ENCODE measurements at places on chromosomes 16 and 17.
A peak's percentile ranks its signal among the peaks of the same experiment; 100 is the strongest.

GRCh38 chr16:86604436-86605193 lies 26.3 kb downstream of the FOXL1 start:
- DNase-seq = peak; percentile 66

DNA sequence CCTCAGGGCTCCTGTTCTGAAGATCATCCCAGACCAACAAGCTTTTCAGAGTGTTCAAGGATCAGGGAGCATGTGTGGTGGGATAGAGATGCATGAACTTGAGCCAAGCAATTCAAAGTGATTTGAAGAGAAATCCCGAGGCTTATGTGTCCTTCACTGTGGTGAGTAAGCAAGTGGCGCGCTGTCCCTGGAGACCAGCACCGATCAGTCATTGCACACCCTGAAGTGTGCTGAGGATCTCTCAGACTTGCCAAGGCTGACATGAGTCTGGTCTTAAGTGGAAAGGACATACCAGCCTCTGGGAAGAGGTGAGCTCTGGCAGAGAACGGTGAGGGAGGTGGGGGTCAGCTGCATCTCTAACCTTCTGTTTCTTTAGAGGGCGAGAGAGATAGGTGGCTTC lies 43.8 kb upstream of the CDH13 start:
- no peak for DNase-seq

GRCh38 chr17:4739122-4740024 lies at the start of the genes CXCL16 and ZMYND15:
TSS of gene CXCL16 (minus strand) at chr17:4739928. CDS start at chr17:4739339, 589 bp downstream.
TSS of gene ZMYND15 (plus strand) at chr17:4739833. CDS start at chr17:4740549, 716 bp downstream.
- DNase-seq = peak; percentile 47

DNA sequence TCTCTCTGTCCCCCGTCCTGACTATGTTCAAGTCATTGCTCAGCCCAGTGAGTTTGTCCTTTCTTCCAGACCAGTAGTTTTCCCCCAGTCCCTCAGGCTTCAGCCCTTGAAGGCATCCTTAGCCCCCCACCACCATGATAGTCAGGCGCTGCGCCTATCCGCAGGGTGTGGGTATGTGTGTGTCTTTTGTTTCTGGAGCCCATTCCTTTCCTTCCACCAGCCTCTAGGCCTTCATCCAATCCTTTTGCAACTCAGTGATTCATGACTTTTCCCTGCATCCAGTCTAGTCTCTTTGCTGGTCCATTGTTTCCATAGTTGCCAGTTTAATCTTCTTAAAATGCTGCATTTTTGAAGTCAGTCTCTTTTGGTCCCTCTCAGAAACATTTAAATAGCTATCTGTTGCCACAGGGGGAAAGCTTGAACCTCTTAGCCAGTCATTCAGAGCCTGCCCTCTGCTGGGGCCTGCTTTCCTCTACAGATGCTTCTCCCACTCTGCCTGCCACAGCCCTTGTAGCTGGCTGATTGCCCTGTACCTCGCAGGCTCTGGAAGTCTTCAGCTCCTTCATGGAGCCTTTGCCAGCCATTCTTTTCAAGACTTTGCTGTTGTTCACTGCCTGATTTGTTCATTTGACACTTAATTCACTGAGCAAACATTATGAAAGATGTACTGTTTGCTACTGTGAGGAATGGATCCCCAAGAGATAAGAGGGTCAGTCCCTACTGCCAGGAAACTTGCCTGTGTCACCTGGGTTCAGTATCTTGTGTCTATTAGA lies 55.9 kb upstream of the ADCY7 start:
- peak; percentile 13 for DNase-seq

- no peak for DNase-seq
These were observed 10.3 kb downstream of the EPX start for GRCh38 chr17:58202859-58203258.

DNA sequence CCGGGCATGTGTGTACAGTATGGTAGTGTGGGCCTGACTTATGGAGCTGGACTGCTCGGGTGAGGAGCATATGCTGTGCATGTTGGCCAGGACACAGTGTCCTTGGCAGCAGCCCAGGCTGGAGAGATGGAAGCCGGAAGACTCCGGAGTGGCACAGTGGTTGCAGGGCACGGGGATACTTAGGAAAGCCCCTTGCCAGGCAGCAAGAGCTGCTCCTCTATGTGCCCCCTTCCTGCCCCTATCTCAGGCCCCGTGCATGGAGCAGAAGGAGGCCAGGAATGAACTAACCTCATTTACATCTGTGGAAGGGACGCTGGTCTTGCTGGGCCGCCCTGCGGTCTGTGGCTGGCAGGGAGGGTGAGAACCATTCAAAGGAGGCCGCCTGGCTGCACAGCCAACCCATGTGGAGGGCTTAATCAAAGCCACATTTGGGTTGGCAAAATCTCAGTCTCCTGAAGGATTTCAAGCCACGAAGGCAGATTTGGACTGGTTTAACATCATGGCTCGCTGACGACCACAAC lies 32.2 kb upstream of the RCVRN start:
- DNase-seq = no peak

GRCh38 chr17:233473-233941 lies 52.1 kb upstream of the DOC2B start:
- DNase-seq = no peak

DNA sequence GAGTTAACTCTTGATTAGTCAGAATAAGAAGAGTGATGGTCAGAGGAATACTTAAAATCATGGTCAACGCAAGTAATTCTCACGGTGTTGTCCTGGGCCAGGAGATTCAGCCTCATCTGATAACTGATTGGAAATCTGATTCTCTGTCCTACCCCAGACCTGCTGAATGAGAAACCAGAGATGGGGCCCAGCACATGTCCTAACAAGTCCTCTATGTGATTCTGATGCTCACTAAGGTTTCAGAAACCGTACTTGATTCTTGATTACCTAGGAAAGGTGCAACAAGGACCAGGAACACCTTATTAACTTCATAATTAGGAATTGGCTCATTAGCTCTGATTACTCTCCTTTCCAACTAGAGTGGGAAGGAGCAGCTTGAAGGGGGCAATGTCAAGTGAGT lies 44.5 kb downstream of the ANKFY1 start:
- DNase-seq = no peak

DNA sequence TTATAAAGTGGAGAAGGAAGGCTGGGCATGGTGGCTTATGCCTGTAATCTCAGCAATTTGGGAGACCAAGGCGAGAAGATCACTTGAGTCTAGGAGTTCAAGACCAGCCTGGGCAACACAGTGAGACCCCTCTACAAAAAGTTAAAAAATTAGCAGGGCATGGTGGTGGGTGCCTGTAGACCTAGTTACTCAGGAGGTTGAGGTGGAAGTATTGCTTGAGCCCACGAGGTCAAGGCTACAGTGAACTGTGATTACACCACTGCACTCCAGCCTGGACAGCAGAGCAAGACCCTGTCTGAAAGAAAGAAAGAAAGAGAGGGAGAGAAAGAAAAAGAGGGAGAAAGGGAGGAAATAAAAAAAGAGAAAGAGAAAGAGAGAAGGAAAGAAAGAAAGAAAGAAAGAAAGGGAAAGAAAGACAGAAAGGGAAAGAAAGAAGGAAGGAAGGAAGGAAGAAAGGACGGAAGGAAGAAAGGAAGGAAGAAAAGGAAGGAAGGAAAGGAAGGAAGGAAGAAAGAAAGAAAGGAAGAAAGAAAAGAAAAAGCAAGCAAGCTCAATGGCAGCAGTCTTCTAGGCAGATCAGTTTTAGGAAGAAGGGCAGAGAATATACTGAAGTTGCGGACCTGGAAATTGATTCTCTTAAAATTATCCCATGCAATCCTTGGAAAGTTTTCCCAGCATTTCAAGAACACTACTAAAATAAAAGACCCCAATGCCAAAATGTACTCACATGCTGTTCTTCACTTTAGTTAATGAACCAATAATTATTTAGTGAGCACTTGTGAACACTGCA lies 53.0 kb downstream of the IKZF3 start:
- DNase-seq = no peak

DNA sequence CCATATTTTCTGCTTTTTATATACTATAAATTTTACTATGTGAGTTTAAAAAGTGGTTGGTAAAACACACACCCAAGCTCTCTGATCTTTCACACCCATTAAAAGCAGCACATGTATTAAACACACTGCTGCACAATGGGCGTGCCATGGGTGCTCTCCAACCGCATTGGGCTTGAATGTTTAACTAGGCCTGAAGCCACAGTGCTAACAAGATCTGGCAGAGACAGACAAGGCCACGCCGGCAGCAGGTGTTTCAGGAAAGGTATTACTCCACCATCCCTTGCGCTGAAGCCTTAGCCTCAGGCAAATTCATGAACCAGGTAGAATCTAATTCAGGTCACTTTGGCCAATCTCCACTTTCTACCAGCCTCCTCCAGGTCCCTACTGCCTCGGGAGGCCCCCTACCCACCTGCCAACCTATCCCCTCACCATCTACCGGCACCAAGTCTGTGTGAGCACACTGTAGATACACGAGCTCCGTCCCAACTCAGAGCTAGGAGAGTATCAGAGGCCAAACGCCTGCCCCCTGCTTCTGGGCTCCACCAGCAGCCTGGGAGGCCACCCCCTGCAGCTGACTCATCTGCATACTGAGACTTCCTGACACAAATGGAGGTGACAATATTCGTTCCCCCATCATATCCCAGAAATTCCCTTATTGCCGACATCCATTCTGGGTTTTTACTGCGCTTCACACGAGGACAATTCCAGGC lies 95.0 kb downstream of the ADCY9 start:
- DNase-seq = peak; percentile 47

DNA sequence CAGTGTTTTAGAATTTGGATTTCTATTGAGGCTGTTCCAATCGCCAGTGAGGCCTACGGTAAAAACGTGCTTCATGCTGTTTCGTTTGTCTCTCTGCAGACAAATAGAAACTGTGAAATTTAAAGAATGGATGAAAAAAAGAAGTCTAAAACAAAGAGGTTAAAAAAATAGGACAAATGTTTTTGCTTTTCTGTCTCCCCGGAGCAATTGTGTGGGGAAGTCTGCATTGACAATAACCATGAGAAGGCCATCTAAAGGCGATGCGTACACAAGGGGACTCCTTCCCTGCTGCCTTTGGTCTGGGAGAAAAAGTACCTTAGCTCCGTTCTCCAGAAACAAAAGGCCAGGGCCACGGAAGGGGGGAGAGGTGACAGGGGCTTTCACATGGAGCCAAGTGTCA lies 4.6 kb upstream of the ZFHX3 start:
- DNase-seq = no peak

DNA sequence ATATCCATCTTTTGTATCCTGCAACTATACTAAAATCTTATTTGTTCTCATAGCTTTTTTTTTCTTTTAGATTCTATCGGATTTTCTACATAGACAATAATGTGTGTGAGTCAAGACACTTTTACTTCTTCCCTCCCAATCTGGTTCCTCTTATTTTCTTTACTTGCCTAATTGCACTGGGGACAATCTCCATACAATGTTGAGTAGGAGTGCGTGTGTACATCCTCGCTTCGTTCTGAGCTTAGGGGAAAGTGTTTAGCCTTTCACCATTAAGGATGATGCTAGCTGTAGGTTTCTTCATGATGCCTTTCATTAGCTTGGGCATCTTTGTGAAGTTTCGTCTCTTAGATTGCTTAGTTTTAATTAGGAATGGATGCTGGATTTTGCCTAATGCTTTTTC lies 2.9 kb downstream of the SPATA32 start:
- no peak for DNase-seq

DNA sequence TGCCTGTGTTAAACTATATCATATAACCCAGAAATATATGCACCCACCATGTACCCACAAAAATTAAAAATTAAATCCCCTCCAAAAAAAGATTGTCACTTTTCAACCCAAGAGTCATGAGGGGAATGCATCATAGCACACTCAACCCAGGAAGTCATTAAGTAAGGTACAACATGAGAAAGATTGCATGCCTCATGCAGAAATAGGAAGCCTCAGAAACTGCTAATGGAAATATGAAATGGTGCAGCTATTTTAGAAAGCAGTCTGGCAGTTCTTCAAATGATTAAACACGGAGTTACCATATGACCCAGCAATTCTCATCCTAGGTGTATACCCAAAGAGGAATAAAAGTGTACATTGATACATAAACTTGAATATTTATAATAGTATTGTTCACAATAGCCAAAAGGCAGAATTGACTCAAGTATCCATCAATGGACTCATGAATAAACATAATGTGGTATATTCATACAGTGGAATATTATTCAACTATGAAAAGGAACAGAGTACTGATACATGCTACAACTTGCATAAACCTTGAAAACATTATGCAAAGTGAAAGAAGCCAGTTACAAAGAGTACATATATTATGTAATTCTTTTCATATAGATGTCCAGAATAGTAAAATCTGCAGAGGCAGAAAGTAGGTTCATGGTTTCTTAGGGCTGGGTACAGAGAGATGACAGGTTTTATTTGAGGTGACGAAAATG lies 70.4 kb downstream of the TMEM100 start:
- no peak for DNase-seq

DNA sequence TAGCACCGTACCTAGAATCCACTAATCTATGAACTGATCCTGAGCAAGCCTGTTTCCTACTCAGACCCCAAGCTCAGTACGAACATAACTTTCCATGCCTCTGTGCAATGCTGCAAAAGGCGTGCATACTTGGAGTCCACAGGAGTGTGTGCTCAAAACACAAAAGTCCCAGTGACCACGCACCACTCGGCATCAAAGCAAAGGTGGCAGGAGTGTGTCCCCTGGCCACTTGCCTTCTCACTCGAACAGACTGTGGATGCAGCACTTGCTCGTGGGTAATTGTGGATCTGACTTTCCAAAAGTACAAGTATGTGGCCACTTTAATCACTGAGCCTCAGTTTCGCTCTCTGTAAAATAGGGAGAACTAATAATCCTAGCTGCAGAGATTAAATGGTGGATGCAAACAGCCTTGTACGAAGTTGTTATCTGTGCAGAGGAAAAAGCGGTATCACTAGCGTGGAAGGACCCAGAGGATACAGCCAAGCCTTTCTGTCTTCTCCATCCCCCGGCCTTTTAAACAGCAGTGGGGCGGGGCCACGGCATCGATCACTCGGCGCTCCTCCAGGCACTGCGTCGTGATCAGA lies 311 bp upstream of the KDM8 start:
- DNase-seq = peak; percentile 95

DNA sequence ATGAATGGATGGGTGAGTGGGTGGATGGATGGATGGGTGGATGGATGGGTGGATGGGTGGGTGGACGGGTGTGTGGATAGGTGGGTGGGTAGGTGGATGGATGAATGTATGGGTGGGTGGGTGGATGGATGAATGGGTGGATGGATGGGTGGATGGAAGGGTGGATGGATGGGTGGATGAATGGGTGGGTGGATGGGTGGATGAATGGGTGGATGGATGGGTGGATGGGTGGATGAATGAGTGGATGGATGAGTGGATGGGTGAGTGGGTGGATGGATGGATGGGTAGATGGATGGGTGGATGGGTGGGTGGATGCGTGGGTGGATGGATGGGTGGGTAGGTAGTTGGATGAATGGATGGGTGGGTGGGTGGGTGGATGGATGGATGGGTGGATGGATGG lies 13.2 kb upstream of the ATP2C2 start:
- DNase-seq = no peak

GRCh38 chr16:12661656-12662172 lies 142.0 kb downstream of the CPPED1 start:
- DNase-seq = peak; percentile 80

- no peak for DNase-seq
These were observed 241.3 kb upstream of the ZFHX3 start for GRCh38 chr16:73289232-73289631.

- DNase-seq = no peak
These were observed 100.7 kb downstream of the SALL1 start for GRCh38 chr16:51050377-51050706.

- DNase-seq = peak; percentile 99
These were observed 28.7 kb downstream of the ACSF3 start for GRCh38 chr16:89122322-89122851.

GRCh38 chr16:87056083-87056482 lies 261.1 kb downstream of the C16orf95 start:
- no peak for DNase-seq

All from T47D (cell line).